ENCODE measurements at places on chromosomes 4 and X.

GRCh38 chr4:888029-888428, 44.1 kb downstream of the GAK start:
- DNase-seq: no peak

GRCh38 chrX:136783159-136783558, 2.4 kb upstream of the ARHGEF6 start:
- DNase-seq: no peak

DNA sequence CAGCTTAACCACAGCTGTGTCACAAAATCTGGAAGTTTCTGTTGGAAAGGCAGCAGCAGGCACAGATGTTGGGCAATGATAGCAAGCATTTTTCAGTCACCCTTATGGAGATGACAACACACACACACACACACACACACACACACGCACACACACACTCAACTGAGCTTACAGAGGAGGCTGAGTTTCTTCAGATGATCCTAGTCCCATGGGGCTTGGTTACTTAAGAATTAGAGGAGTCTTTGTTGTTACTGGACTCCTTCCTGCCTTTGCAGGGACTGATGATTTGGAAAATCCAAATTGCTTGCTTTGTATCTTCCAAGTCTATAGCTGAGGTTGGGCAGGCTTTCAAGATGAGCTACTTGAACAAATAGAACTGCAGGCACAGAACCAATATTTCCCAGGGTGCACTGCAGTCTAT, 740.1 kb upstream of the PITX2 start:
- no peak for DNase-seq

DNA sequence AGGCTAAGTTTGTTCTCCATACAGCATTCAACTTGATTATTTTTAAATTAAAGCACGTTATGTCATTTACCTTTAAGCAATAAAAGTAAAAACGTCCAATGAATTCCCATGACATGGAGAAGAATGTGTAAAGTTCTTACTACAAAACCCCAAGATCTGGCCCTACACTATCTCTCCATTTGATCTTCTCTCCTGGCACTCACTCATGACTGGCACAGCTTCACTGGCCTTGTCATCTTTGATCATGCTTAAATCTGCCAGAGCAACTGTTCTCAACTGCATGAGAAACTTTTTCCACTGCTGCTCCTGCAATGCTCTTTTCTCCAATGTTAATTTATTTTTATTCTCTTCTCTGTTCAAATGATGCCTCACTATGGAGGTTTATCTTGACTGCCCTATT, 1109.0 kb upstream of the IGFBP7 start:
- no peak for DNase-seq

DNA sequence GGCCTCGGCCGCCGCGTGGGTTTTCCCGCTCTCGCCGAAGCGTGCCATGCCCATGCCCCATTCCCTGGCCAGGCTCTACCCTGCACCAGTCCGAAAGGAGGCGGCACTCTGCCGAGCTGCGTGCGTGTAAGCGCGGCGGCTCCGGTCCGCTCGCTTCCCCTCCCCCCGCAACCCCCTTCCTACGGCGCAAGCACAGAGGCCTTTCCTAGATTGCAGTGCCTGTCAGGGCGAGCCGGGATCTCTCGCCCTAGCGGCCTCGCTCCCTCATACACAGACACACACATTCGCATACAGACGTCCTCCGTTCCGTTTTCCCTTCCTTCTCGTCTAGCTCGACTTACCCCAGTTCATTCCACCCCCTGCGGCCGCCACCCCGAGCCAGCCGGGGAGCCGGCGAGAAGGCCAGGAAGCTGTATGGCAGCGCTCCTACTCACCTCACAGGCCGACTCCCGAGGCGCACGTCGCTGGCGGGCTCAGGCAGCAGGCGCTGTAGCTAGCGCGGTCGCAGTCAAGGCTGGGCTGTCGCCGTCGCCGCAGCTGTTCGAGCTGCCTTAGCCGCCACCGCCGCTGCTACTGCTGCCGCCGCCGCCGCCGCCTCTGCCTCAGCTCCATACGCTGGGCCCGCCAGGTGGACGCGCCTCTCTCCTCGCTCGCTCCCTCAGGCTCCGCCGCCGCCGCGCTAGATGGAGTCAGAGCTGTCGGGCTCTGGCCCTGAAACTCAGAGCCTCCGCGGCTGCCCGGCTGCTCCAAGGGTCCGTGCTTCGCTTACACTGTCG, 615 bp downstream of the NEXMIF start:
- peak; percentile 22 for DNase-seq

GRCh38 chr4:102825261-102826091, 1.9 kb downstream of the UBE2D3 start:
- DNase-seq: peak; percentile 59

DNA sequence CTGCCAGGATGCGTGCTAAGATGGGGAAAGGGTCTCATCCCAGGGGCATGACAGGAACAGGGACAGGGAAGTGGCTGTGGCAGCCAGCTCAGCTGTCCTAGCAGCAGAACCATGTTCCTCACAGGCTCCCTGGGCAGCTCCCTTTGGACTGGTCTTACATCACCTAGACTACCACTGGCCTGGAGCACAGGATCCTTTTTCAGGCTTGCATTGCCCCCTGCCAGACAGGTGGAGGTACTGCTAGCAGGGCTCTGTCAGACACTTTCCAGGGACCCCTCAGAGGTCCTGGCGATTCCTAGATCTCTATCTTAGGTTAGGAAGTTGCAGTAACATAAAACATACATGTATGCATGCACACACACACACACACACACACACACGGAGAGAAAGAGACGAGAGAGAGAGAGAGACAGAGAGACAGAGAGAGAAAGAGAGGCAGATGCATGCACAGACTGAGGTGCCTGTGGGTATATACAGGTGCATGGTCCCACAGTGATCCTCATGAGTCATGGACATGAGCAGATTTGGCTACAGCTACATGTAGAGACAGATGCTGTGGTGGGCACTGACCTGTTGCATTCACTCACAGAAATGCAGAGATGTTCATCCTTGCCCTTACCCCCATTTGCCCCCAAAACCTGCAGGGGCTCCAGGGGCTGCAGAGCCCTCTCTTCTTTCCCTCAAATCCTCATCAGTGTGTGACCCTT, 63.6 kb downstream of the STARD8 start:
- no peak for DNase-seq

- DNase-seq: no peak
Observed at GRCh38 chrX:459611-460010, 72.9 kb upstream of the PPP2R3B start.

GRCh38 chrX:38103857-38104812, 97.8 kb downstream of the SYTL5 start:
- no peak for DNase-seq

- no peak for DNase-seq
Observed at GRCh38 chrX:151830911-151831310, 81.8 kb upstream of the MAGEA4 start.

DNA sequence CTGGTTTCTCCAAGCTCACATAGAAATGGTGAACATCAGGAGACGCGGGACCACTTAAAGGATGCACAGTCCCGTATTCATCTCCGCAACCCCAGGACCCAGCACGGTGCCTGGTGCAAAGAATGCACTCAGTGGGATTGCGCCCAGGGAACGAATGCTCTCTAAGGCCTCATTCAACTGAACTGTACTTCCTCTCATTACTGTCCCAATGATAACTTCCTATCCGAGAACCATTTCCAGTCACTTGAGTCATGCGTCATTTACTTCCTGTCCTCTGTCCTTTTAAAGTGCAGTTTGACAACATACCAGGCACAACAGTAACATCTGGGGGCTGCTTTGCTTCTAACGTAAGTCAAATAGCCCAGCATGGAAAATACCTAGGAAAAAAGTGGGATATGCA, 75.7 kb downstream of the RBM47 start:
- peak; percentile 15 for DNase-seq

- DNase-seq: no peak
Observed at GRCh38 chr4:41655177-41655576, 93.3 kb downstream of the PHOX2B start.

DNA sequence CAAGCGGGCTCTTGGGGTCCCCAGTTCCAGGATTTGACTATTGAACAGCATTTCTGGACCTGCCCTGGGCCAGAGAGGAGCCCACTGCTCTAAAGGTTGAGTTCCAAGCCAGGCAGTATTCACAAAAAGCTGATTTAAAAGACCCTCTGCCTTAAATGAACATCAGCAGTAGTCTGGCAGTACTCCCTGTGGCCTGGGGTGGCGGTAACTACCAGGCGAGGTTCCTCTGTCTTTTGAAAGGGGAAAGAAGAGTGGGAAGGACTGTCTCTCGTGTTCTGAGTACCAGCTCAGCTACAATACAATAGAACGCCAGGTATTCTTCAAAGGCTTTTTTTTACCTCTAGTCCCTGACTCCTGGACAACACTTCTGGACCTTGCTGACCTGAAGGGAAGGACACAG, 456.4 kb upstream of the TEX13C start:
- no peak for DNase-seq

DNA sequence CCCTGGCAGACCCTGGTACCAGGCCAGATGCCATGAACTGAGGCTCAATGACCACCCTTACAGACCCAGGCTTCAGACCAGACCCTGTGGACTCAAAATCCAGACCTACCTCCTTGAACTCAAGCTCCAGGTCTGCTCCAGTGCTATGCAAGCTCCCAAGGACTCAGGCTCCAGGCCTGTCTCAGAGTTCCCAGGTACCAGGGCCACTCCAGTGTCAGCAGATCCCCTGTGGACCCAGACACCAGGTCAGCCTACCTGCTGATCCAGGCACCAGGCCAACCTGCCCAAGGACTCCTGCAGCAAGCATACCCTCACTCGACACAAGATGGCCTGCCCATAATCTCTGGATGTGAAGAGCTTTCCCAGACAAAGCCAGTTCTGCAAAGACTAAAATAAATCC, 44.7 kb upstream of the MAGED4 start:
- no peak for DNase-seq

DNA sequence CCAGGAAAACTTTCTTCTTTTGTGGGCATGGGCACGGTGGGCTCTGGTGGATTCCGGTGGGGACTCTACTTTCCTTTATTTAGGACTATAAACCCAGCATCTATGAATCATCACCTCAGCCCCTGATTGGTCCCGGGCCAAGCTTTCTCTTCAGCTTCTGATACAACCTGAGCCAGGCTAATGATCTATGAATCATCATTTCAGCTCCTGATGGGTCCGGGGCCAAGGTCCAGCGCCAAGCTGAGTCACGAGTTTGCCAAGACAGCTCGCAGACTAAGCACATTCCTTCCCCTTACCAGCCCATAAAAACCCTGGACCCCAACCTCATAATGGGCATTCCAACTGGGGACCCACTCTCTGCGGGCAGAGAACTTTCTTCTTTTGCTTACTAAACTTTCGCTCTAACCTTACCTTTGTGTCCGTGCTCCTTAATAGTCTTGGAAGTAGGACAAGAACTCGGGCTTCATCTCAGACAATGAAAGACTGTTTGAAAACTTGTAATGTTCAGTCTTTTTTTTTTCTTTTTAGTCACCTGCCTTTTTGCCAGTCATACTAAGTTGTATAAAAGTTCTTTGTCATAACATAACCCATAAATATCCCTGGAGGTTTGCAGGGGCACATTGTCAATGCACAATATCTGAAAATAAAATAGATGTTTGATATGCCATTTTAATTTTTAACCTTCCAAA, 904.9 kb upstream of the EPHA5 start:
- DNase-seq: no peak

DNA sequence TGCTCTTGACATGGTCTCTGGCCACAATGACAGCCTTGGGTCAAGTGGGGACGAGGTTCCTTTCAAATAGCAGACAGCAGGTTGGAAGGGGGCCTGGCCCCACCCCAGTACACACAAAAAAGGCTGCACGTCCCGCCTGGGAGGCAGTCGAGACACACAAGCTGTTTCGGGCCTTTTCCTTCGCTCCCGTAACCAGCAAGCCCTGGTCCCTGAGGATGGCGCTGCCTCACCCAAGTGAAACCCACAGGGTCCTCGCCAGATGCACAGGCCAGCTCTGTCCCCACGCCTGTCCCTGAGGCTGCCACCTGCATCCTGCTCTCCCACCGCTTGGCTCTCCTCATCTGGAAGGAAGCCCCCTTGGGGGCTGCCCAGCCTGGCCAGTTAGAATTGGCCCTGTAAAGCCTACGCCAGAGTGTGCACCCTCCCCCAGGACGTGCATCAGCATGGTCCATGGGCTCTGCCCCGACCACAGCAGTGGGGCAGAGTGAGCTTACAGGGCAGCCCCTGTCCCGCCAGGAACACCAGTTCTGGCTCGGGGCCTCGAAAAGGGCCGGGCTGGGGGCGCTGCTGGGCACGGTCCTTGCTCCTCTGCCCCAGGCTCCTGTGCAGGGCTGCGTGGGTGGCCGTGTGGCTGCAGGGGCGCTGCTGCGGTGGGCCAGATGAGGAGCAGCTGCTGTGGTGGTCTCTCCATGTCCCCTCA, 2.0 kb downstream of the CPLX1 start:
- no peak for DNase-seq

DNA sequence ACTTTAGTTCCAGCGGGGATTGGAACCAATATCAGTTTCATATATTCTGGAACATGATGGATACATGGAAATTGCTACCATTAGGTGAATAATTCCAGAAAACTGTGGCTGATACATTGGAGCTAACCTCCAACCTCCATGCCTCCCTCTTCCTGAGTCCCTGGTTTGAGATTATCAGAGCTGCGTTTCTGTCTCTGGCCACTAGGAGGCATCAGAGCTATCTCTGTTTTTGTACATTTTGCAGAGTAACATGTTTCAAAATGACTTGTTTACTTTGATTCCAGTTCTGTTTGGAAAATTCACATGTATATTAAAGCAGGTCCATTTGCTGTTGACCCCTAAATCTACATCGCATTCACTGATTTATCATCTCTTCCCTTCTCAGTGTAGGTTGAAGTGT, 2.4 kb upstream of the RAB40AL start:
- DNase-seq: no peak

DNA sequence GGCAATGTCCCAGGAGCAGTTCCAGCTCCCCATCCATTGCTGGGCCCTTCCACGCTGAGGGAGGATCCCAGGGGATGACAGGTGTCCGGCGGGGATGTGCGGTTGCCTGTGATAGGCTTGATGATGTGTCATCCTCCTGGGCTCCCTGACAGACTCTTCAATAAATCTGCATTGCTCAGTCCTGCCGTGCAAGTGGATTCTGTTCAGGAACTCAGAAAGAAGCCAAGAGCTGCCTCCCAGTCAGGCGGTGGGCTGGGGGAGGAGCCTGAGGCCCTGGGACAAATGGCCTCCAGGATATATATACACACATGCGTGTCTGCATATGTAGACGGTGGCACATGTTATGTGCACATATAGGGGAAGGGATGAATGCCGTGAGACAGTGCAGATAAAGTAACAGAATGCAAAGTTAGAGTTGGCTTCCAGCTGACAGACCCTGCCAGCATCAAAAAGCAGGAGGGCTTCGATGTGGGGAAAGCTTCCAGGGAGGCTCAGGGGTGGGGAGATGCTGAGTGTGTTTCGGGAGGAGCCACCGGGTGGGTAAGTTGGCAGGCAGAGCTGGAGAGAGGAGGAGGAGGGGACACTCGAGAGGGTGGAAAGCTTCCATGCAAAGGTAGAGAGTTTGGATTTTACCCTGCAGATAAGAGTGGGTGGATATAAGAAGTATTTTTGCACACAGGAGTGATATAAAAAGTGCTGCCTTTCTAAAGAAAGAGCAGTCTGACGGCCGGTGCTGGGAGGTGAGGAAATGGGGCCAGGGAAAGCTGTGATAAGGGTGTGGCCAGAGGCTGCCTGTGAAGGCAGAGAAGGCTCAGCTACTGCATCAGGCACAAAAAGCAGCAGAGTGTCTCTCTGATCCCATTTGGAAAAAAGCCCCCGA, 28.5 kb upstream of the CRMP1 start:
- DNase-seq: no peak

- no peak for DNase-seq
Observed at GRCh38 chrX:24173115-24173847, 23.8 kb downstream of the ZFX start.

GRCh38 chr4:89070041-89070440, 13.1 kb upstream of the FAM13A start:
- DNase-seq: no peak

GRCh38 chr4:160142579-160142978, 1039.7 kb downstream of the RAPGEF2 start:
- no peak for DNase-seq
